Muscle of leg (tissue), 16 donors: ENCODE measurements at places on chromosomes 1 and 21. TPM values are rescaled to one million over a fixed set of nuclear protein-coding genes. Genes with fewer than 3 reads are reported as not detected.
A peak's percentile ranks its signal among the peaks of the same experiment; 100 is the strongest.

AMPD1 gene
- polyA plus RNA-seq, result 42.5 TPM

DNA sequence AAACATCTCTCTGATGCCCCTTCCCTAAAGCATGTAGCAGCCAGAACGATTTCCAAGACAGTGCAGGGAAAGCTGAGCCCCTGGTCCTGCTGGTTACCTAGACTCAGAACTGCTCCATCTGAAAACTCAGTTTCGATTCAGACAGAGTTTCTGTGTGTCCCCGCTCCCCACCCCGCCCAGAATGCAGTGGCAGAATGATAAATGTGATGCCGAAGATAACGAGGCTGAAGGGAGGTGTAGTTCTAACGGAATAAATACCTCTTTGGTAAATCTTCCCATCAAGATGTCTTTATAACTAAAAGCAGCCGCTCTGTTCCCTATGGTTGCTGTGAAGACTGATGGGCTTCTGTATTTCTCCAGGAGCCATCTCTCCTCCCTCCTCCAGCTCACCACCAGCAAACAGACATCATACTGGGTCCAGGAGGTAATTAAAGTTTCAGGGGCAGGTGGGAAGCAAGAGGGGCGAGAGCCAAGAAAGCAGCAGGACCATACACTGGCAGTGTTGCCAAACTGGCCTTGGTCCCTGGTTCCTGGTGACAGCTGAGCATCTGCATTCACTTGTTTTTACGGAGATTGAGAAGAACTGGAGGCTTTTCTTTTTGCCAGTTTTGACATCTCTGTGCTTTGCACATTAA lies 76.9 kb downstream of the DDX20 start:
- DNase-seq, result no peak

MIXL1 gene
- 0.86 TPM for polyA plus RNA-seq

GRCh38 chr1:91166106-91166712 lies 144.4 kb upstream of the ZNF644 start:
- peak; percentile 78 for DNase-seq

DNA sequence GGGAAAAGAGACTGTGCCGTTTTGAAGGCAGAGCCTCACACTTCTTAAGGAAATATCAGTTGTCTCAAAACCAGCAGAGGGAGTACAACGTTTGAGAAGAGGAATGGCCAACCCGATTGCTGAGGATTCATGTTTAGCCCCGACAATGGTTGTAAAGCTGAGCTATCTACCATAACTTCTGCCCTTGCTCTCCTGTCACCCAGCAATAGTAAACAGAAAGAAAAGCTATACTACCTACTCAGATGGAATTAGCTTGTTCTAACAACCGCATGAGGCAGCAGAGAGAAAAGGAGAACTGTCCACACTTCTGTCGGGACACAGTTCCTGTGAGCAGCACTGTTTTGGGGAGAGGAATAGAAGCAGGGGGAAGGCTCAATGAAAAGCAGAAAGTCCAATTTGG lies 91.2 kb downstream of the SLC45A1 start:
- peak; percentile 87 for DNase-seq

GRCh38 chr21:42781971-42782722 lies 97.2 kb downstream of the WDR4 start:
- peak; percentile 69 for DNase-seq

GRCh38 chr1:9590201-9590600 lies 1.5 kb downstream of the TMEM201 start:
- no peak for DNase-seq

OR2T35 gene
- not detected for polyA plus RNA-seq

DNA sequence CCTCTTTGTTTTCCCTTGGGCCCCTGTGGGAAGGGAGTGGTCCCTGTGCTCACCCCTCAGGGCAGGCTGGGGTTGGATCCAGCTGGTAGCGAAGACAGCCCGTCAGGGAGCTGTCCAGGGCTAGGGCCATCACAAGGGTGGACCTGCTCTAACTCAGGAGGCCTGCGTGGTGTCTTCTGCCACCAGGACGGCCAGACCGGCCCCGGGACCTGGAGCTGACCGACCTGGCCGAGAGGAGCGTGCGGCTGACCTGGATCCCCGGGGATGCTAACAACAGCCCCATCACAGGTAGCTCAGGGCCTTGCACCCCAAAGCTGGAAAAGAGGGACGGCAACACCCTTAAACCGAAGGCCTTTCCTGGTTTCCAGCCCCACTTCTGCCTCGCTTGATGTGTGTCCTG lies 64.2 kb upstream of the CNTN2 start:
- DNase-seq, result no peak

- no peak for DNase-seq
Observed at GRCh38 chr21:42830456-42831455, 48.6 kb downstream of the WDR4 start.

DNA sequence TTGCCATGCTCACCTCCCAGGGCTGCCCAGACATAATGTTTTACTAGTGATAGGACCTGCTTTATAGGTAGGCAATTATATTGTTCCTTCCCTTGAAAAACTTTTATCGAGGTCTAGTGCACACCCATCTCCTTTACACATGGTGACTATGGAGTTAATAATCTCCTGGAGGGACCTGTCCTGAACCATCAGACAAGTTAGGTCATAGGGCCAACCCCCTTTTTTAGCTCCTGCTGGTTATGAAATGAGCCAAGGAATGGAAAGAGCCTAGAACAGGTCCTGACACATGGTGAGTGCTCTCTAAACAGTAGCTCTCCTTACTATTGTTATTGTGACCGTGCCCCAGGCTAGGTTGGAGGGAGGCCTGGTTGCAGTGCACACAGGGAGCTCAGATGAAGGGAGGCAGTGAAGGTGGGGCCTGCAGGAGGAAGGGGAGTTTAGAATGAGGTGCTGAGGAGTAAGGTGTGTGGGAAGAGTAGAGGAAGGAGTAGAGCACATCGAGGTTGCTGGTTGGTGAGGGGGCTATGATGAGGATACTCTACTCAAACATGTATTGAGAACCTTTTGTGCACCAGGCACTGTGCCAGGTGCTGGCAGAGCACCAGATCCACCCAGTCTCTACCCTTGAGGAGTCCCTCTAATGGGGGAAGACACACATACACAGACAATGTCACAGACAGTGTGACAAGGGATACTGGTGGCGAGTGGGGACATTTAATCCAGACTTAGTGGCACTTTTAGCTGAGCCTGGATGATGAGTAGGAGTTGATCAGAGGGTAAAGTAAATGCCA lies 14.1 kb upstream of the LMNA start:
- no peak for DNase-seq

GRCh38 chr1:224591326-224591725 lies 24.8 kb upstream of the CNIH3 start:
- DNase-seq, result no peak

- DNase-seq, result peak; percentile 78
Observed at GRCh38 chr1:65469889-65470340, 49.4 kb downstream of the LEPR start.

MPC2 gene
- 73.7 TPM for polyA plus RNA-seq

GRCh38 chr1:29772584-29773100 lies 536.3 kb downstream of the PTPRU start:
- no peak for DNase-seq

FLG2 gene
- polyA plus RNA-seq, result 0.08 TPM

- DNase-seq, result no peak
Observed at GRCh38 chr1:244104309-244105060, 53.4 kb downstream of the ZBTB18 start.

BMP8B gene
- 0.99 TPM for polyA plus RNA-seq

- peak; percentile 65 for DNase-seq
Observed at GRCh38 chr1:228735871-228736586, 750 bp downstream of the RHOU start.

KRTAP10-8 gene
- not detected for polyA plus RNA-seq

GRCh38 chr1:160113407-160113806 lies 2.2 kb upstream of the ATP1A2 start:
- no peak for DNase-seq
